SHP77 (cell line): ENCODE measurements at places on chromosomes 5 and 9.

DNA sequence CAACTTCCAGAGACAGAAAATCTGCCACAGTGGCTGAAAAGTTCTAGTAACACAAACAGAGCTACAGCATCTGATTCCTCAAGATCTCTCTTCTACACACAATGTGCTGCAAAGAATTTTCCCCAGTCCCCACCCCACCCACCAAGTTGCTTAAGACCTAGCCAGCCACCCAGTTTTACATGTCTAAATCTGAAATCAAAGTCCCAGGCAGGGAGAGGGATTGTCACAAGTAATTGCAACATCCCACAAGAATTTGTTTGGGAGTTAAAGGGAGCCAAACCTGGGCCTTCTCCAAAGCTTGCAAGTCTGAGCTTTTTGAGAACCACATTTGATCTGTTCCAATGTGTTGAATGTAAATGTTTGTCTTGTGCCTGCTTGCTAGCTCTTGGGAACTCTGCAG is 15.5 kb downstream of the IGIP start:
- no peak for DNase-seq

DNA sequence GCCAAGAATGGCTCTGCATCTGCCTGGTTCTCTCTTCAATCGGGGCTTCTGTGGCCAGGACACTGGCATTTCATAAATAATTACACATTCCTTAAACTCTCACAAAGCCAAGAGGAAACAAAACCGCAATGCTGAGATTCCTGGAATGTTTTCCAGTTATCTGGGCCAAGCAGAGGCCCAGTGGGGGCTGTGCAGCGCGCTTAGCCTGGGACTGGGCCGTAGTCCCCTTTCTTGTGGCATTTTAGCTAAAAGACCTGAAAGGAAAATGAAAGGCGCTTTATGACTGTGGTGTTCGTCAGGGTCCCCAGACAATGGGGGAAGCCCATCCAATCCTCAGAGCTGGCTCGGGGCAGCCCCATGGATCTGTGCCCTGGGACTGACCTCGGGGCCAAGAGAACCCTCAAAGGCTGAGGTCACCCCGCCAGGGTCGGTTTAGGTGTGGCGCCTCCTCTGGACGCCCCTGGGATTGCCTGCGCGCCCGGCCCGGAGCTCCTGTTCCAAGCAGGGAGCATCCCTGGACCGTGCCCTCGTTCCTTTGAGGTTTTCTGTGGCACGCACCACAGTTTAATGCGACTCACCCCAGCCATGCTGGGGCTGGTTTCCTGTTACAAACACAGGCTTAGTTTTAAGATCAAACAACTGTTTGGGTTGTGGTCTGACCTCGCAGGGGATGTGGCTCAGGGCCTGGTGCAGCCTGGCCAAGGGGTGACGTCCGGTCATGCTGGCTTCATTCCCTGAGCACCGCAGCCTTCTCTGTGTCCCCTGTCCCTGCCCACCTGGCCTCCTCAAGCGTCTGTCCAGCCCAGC is 51.5 kb upstream of the NKD2 start:
- no peak for DNase-seq

- DNase-seq: no peak
Measured at GRCh38 chr9:132632413-132633129, 37.2 kb downstream of the DDX31 start.

- DNase-seq: no peak
Measured at GRCh38 chr5:93385655-93386054, 195.4 kb downstream of the NR2F1-AS1 start.

DNA sequence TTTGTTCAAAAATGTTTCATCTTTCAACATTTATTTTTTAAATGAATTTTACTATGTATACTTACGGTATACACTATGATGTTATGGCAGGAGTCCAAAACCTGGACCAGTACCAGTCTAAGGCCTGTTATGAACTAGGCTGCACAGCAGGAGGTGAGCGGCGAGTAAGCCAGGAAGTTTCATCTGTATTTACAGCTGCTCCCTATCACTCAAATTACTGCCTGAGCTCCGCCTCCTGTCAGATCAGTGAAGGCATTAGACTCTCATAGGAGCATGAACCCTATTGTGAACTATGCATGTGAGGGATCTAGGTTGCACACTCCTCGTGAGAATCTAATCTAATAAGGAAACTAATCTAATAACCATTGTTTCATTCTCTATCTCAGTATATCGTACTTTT is 715.5 kb upstream of the PTPRD start:
- peak; percentile 20 for DNase-seq

- no peak for DNase-seq
Measured at GRCh38 chr5:43926923-43927322, 323.9 kb downstream of the NNT start.

DNA sequence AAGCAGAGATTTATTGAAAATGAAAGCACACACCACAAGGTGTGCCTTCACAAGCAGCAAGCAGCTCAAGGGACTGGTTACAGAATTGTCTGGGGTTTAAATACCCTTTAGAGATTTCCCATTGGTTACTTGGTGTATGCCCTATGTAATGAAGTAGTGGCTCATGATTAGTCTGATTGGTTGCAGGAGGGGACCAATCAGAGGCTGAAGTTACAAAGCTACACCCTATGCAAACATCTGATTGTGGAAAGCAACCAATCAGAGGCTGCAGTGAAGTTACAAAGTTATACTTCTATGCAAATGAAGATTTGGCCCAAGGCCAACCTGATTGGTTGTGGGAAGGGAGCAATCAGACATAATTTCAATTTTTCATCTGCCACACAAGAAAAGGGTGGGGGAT is 119.9 kb downstream of the C9orf152 start:
- DNase-seq: no peak

DNA sequence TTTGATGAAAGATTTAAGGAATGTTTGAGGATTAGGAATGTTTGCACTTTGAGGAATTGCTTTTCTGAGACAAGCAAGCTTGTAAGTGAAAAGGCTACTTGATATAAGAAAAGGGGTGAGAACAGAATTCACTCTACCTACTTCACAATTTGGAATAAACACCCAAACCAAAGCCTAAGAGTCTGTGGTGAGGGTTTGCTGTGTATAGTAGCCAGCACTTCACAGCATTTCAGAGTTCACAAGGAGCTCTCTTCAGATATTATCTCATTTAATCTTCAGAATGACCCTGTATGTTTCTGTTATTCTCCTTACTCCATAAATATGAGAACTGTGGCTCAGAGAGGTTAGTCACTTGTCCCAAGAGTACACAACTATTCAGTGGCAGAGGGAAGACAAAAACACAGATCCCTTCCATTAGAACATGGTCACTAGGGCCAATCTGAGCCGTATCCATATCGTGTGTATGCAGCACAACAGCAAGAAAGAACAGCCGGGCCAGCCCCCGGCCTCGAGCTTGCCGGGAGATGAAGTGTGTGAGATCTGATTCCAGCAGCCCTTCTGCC is 92.4 kb downstream of the FRMD3 start:
- DNase-seq: no peak

DNA sequence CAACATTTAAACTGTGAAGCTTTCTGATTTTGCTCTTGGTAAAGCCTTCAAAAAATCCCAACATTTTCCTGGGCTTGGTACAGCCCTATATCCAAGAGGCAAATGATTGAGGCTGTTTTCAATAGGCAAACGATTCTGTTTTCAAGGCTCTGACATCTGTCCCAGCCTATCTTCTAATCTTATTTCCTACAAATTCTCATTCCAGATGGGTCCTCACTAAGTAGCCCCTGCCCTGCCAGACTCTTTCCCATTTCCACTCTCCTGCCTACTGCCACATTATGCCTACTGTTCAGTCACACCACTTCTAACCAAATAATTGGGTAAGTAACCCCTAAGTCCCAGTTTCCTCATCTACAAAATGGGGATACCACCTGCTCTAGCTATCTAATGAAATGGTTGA is 3.5 kb downstream of the GBA2 start:
- DNase-seq: no peak

- no peak for DNase-seq
Measured at GRCh38 chr5:133332439-133333024, 279.8 kb downstream of the FSTL4 start.

GRCh38 chr9:26356491-26356890 is 536.1 kb downstream of the CAAP1 start:
- DNase-seq: no peak

- no peak for DNase-seq
Measured at GRCh38 chr5:160747559-160747958, 104.5 kb downstream of the ATP10B start.

- no peak for DNase-seq
Measured at GRCh38 chr5:90941002-90941720, 382.6 kb downstream of the ADGRV1 start.

GRCh38 chr9:79658926-79659325 is 87.2 kb downstream of the TLE4 start:
- no peak for DNase-seq

DNA sequence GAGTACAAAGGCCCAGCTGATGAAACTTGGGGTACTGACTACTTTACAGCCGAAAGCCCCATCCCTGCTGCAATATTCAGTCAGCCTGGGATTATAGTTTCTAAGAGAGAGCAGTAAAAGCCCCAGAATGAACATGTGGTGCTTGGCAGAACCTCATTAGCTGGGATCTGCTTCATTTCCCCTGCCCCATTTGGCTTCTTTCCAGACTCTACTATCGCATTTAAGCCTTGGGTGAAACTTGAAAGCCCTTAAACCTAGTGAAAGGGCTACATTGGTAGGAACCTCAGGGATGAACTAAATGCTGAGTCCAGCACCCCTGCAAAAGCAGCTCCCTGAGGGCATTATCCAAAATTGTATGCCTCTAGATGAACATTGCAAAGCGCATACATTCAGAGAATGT is 631.1 kb downstream of the ACTL7B start:
- DNase-seq: no peak

DNA sequence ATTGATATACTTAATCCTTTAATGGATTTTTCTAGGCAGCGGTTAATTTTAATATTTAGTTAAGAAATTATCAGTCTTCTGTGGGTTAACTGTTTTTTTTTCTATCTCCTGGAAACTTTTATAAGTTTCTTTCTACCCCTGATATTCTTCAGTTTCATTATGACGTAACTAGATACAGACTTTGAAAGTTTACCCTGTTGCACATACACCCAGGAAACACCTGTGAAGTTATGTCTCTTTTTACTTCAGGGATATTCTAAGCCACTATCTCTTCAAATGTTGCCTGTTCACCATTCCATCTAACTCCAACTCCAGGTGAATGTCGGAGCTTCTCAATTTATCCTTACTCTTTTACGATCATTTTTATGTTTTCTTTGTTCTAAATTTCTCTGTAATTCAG is 329.0 kb downstream of the ICE1 start:
- DNase-seq: no peak
